ENCODE measurements at places on chromosomes 1 and 21. TPM values are rescaled to one million over a fixed set of nuclear protein-coding genes. Genes with fewer than 3 reads are reported as not detected.

- DNase-seq, result no peak
These were observed 3.3 kb upstream of the NECTIN4 start for GRCh38 chr1:161092621-161093028.

DNA sequence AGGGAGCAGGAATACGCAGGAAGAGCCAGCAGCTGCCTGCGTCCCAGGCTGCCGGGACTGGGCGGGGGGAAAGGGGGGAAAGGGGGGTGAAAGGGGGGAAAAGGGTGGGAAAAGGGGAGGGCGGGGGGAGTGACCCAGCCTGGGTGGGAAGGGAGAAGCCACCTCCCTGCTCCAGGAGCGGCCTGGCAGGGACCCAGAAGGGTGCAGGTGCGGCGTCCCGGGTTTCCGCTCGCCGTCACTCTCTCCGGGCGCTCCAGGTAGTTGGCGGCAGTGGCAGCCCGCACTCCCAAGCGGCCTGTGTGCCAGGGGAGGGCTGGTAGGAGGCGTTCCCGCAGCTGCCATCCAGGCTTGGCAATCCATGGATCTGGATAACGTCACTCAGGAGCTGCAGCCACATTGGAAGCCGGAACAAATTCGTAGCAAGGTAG is 141.0 kb upstream of the NGF start:
- DNase-seq, result no peak

DNA sequence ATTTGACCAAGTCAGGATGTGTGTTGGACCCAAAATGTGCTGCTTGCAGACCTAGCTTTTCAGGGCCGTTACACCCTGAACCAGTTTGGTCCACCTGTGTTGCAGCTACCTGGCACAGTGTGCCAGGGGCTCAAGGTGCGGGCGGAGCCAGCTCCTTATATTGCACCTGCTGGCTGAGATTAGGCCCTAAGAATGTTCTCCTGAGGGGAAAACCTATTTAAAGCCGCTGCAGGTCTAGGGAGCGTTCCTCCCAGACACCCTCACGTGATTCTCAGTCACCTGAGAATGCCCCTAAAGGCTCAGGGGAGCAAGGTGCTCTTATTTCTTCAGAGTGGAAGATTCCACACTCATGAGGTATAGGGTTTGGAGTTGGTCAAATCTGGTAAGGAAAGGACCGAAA is 12.0 kb downstream of the GSTM3 start:
- no peak for DNase-seq

GRCh38 chr1:206909883-206910318 is 11.8 kb downstream of the FCMR start:
- DNase-seq, result no peak

Gene COL9A2
- total RNA-seq, result 4.6 TPM

- no peak for DNase-seq
These were observed 17.9 kb upstream of the RAP1GAP start for GRCh38 chr1:21687081-21687529.

DNA sequence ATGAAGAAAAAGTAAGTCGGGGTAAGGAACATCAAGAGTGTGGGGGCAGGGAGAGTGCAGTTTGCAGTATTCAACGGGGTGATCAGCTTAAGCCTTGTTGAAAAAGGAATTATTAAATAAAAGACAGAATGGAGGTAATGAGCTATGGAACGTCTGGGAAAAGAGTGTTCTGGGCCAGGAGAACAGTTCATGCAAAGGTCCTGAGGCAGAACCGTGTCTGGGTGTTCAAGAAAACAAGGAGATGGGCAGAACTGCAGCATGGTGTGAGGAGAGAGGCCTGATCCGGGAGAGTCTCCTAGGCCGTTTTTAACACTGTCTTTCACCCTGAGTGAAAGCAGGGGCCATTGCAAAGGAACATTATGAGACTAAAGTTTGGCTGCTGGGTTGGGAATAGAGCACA is 20.2 kb downstream of the OVGP1 start:
- DNase-seq, result no peak

Gene PTGFRN
- total RNA-seq, result 0.53 TPM

Gene RPE65
- total RNA-seq, result not detected

DNA sequence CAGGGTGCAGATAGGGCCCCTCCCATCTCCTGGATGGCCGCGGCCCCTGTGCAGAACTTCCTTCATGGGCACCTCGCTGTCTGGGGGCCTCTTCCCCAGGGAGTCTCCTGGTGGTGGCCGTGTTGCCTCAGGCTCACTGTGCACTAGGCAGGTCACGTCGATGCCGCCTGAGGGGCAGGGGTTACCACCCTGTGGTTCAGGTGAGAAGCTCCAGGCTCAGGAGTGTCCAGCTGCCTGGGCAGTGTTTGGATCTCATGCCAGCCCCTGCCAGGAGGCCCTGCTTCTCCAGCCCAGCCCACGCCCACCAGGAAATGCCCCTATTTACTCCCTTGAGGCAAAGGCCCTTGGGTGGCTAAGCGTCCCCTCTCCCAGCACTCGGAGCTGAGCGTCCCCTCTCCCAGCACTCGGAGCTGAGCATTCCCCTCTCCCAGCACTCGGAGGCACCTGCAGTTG is 2.1 kb downstream of the ITGB2 start:
- no peak for DNase-seq

DNA sequence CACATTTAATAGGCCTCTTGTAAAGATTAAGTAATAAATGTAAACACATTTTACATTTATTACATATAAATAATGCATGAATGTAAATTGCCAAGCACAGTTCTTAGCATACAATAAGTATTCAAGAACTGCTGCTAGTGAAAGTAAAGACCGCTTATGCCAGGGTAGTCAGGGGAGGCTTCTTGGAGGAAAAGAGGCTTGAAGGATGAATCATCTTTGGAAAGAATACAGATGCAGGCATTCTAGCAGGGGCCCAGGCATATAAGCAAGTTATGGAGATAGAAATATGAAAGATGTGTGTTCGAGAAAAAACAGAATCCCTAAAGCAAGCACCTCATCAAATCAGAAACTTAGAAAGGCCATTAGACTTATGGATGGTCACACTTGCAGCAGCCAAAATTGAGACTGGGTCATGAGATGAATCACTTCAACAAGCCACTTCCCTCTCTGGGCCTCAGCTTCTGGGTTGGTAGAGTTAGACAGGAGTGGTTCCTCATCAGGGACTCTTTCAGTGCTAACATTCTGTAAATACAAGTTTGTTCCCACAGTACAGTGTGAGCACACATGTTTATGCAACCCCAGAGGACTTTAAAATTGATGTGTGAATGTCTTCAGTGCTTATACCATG is 79.8 kb upstream of the ROR1 start:
- DNase-seq, result no peak

DNA sequence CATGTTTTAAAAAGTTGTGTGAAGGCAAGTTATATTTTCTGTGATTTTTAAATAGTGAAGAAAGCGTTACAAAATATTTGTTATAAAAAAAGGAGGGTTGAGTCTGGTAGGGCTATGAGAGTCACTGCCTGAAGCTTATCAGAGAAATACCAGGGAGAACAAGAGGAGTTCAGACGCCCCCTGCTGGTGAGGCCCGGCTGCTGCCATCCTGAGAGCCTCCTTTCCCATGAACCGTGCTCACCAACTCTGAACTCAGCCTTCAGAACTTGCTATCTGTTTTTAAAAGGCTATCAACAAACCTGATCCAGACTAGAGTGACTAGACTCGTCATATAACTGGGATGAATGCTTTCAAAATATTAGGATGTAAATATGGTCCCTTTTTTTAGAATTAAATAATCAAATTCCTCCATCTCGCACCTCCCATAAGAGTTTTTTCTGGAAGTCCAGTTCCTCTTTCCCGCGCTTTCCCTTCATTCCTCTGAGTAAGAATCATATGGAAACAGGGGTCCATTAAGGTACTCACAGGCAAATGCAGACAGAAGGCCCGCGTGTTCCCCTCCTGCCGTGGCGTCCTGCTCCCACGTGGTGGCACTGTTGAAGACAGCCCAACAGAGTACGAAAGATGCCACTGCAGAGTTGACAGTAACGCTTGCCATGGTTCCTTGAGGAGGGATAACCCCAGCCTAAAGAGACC is 26.2 kb upstream of the SPATA6 start:
- peak; percentile 34 for DNase-seq

Gene GUCA2A
- not detected for total RNA-seq

Gene ACKR1
- total RNA-seq, result not detected

Gene HHAT
- total RNA-seq, result 4.1 TPM

- no peak for DNase-seq
These were observed 1.2 kb downstream of the TRIM11 start for GRCh38 chr1:228405200-228405978.

Gene TRMT1L
- 23.4 TPM for total RNA-seq

GRCh38 chr1:169107603-169108208 is 1.2 kb downstream of the ATP1B1 start:
- no peak for DNase-seq

DNA sequence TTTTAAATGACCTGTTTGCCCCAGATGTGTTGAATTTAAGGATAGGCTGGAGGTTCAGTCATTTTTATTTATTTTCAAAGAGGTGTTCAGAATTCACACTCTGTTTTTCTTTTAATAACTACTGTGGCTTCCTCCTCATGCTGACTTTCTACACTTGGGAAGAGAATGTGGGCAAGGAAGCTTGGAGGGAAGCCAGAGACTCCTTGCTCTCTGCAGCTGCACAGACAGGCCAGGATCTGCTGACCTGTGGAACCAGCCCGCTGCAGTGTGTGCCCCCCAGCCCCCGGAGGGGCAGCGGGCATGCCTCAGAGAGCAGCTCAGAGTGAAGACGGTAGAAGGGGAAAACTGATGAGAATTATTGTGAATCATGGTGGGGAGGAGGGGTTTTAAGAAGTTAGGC is 16.9 kb downstream of the MGST3 start:
- DNase-seq, result no peak

GRCh38 chr21:35922618-35923017 is 137.7 kb downstream of the SETD4 start:
- no peak for DNase-seq

DNA sequence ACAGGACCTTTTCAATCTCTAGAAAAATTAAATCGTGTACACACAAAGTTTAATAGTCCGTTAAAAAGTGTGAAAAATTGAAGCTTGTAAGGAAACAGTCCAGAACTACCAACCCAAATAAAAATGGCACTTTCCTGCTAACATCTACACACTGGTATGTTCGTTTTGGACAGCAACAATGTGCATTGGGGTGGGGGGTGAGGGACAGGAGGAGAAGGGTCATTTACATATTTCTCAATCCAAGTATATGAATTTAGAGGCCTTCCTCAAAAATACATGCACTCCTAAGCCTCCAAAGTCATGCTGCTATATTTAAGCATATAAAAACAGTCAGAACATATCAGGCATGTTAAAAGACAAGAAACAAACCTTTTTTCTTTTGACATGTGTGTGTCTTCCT is 2.5 kb downstream of the PPP1R15B start:
- DNase-seq, result no peak

Gene KDF1
- total RNA-seq, result 1.2 TPM

Gene NID1
- total RNA-seq, result 0.50 TPM

DNA sequence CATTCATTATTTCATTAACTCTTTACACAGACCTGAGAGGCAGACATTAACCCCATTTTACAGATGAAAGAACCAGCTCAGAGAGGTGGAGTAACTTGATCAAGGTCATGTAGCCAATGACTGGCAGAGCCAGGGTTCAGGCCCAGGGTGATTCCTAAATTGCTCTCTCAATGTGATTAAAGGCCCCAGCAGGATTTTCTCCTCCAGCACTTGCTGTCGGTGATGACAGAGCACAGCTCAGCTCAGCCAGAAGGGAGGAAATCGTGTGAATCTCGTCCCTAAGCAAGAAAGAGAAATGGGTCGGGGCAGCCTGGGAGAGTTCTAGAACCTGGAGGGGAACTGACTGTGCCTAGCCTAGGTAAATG is 19.5 kb upstream of the RNF19B start:
- no peak for DNase-seq

Gene CYP4A22
- total RNA-seq, result not detected

DNA sequence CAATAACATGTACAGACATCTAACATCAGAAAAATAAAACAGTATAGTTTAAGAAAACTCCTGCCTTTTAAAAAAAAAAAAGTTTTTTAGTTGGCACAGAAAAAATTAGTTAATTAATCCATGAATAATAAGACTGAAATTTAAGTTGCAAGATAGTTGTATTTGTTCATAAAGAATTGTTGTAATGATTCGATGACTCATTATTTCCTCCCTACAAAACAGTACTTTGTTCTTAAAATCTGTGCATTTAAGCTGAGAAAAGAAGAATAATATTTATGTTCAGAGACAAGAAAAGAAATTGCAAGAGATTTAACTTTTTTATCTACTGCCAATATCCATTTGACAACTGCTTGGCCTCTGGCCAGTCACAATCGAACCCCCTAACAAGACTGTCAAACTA is 894.7 kb downstream of the ADGRL2 start:
- DNase-seq, result no peak

DNA sequence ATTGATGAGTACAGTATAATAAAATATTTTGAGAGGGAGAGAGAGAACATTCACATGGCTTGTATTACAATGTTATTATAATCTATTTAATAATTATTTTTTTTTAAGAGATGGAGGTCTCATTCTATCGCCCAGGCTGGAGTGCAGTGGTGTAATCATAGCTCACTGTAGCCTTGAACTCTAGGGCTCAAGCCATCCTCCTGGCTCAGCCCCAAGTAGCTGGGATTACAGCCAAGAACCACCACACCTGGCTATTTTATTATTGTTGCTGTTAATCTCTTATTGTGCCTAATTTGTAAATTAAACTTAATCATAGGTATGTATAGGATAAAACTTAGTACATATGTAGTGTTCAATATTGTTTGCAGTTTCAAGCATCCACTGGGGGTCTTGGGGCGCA is 57.8 kb downstream of the HS2ST1 start:
- no peak for DNase-seq

DNA sequence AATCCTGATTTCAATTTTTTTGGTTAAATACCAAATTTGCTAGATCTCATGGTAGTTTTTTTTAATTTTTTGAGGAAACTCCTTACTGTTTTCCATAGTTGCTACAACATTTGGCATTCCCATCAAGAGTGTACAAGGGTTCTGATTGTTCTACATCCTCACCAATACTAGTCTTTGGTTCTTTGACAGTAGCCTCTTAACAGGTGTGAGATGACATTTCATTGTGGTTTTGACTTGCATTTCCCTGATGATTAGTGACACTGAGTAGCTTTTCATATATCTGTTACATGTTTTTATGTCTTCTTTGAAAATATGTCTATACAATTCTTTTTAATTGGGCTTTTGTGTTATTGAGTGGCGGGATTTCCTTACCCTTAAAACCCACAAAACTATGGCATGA is 20.9 kb upstream of the RGS13 start:
- no peak for DNase-seq

DNA sequence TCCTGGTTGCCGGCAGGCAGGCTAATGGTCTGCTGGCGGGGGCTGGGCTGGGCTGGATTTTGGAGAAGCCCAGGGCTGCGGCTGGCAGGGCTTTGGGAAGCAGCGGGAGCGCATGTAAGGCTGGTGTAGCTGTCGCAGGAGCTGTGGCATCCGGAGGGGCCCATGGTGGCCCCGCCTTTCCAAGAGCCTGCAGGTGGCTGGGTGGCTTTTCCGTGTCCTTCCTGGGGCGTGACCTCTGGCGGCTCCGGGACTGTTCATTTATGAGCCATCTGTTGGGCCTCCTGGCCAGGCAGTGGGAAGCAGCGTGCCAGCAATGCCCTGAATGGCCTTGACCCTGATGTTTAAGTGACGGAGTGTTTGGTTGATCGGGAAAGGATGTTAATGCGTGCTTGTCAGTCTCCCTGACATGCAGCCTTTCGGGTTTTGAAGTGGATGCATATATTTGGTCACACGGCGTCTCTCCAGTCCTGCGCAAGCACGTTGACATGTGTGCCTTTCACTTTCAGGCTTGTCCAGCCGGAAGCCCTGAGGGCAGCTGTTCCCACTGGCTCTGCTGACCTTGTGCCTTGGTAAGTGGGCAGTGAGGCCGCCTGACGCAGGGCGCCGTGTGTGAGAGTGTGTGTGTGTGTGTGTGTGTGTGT is 38.5 kb downstream of the AGPAT3 start:
- no peak for DNase-seq

GRCh38 chr21:29656504-29657239 is 283.1 kb downstream of the GRIK1 start:
- no peak for DNase-seq
